ENCODE measurements at places on chromosomes 12 and 14. TPM values are rescaled to one million over a fixed set of nuclear protein-coding genes. Genes with fewer than 3 reads are reported as not detected.

- H3K27me3 ChIP-seq, result no peaks in the 10 kb centered on the region
- H3K27ac ChIP-seq, result no peak overlapping the region
- no peak for DNase-seq
- H3K36me3 ChIP-seq, result peaks cover 37% of the 10 kb centered on the region
- H3K4me3 ChIP-seq, result no peak overlapping the region
Observed at GRCh38 chr14:52179141-52179790, 88.2 kb upstream of the PTGDR start.

- no peak overlapping the region for H3K27ac ChIP-seq
- H3K36me3 ChIP-seq, result no peaks in the 10 kb centered on the region
- no peak for DNase-seq
Observed at GRCh38 chr14:72546344-72547016, 347.4 kb downstream of the DPF3 start.

DNA sequence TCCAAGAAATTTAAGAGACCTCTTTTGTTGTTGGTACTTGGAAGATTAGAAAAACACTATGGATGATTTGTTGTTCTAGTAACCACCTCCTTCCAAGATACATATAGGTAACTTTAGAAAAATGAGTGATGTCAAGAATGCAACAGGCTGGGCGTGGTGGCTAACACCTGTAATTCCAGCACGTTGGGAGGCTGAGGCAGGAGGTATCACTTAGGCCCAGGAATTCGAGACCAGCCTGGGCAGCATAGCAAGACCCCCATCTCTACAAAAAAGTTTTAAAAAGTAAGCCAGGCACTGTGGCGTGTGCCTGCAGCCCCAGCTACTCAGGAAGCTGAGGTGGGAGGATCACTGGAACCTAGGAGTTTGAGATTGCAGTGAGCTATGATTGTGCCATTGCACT lies 97.8 kb downstream of the PCNX1 start:
- H3K36me3 ChIP-seq, result peaks cover 36% of the 10 kb centered on the region
- no peak overlapping the region for H3K27ac ChIP-seq
- no peak overlapping the region for H3K4me3 ChIP-seq
- H3K4me1 ChIP-seq, result peaks cover 18% of the 10 kb centered on the region
- no peaks in the 10 kb centered on the region for H3K27me3 ChIP-seq
- no peak for DNase-seq

DNA sequence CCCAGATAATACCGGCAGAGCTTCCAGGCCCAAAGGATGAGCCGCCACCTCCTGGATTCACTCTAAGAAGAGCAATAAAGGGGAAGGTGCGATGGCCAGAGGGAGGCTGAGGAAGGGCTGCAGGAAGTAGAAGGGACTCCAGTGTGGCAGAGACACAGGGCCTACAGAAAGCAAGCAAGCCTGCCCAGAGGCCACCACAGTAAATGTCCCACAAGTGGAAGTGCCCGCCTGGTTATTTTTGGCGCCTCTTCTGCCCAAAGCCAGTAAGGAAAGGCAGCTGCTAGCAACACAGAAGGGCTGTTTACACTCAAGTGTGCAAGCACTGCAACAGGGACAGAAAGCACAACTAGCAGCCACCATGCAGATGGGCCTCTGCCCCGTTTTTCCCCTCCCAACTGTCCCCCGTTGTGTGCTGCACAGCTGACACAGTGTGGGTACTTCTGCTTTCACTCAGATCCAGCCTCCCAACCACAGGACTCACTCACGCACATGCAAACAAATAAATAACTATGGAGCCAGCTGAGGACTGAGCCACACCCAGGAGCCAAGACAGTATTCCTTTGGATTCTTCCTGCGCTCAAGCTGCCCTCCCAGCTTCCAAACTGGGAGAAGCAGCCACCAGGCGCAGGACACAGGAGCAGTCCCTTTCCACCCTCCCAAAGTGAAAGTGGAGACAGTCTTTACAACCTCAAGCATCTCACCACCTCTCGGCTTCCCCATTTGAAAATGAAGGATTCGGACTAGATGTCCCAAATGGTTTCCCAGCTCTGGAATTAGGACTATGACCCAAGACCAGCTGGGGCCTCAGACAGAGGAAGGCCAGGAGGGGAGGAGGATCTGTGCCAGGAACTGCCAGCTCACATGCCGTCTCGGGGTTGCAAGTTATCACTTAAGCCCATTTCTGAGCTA lies 40.0 kb upstream of the PNMA1 start:
- peak overlapping the region; percentile 90 for H3K27ac ChIP-seq
- peaks cover 90% of the 10 kb centered on the region for H3K4me1 ChIP-seq
- peak; percentile 73 for DNase-seq
- peaks cover 49% of the 10 kb centered on the region for H3K36me3 ChIP-seq

- no peak overlapping the region for H3K4me3 ChIP-seq
- peaks cover 52% of the 10 kb centered on the region for H3K27me3 ChIP-seq
- peaks cover 10% of the 10 kb centered on the region for H3K36me3 ChIP-seq
- peaks cover 21% of the 10 kb centered on the region for H3K4me1 ChIP-seq
Observed at GRCh38 chr12:113461666-113462065, 10.0 kb downstream of the LHX5 start.

GRCh38 chr14:65495196-65495595 lies 82.7 kb downstream of the FUT8 start:
- H3K4me3 ChIP-seq, result no peak overlapping the region
- no peaks in the 10 kb centered on the region for H3K27me3 ChIP-seq
- H3K4me1 ChIP-seq, result peaks cover 28% of the 10 kb centered on the region
- no peak for DNase-seq

DNA sequence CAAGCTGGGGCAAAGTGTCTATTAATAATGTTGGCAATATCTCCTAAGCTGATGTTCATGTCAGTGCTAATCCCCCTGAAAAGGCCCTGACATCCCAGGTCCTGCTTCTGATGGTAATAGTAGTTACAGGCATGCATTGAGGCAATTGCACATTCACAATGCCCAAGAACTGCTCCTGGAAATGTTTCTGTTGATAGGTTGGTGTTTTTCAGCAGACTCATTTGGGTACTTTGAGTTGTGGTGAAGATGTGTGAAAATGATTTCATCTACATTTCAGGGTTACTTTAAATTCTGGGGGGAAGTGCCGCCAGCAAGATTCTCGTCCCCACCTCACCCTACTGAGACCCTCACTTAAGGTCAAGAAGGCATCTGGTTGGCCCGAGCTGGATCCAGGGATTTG lies 92.9 kb downstream of the BBS10 start:
- no peak for DNase-seq
- peaks cover 3% of the 10 kb centered on the region for H3K27me3 ChIP-seq
- H3K4me1 ChIP-seq, result peaks cover 6% of the 10 kb centered on the region
- no peak overlapping the region for H3K4me3 ChIP-seq

The TPH2 gene
- total RNA-seq, result not detected

GRCh38 chr14:35224615-35225014 lies 67.6 kb upstream of the PSMA6 start:
- H3K27ac ChIP-seq, result no peak overlapping the region
- no peaks in the 10 kb centered on the region for H3K27me3 ChIP-seq
- peaks cover 14% of the 10 kb centered on the region for H3K4me1 ChIP-seq
- H3K36me3 ChIP-seq, result peaks cover 7% of the 10 kb centered on the region
- no peak for DNase-seq

GRCh38 chr14:61395115-61395725 lies 73.8 kb downstream of the PRKCH start:
- no peak overlapping the region for H3K4me3 ChIP-seq
- H3K4me1 ChIP-seq, result peaks cover 40% of the 10 kb centered on the region
- peak overlapping the region; percentile 78 for H3K27ac ChIP-seq
- peaks cover 83% of the 10 kb centered on the region for H3K36me3 ChIP-seq
- no peaks in the 10 kb centered on the region for H3K27me3 ChIP-seq
- DNase-seq, result no peak

The LRTM2 gene
- total RNA-seq, result not detected

GRCh38 chr14:104602933-104603325 lies 1.6 kb downstream of the TMEM179 start:
- H3K36me3 ChIP-seq, result no peaks in the 10 kb centered on the region
- H3K4me1 ChIP-seq, result no peaks in the 10 kb centered on the region
- no peak overlapping the region for H3K4me3 ChIP-seq
- H3K27me3 ChIP-seq, result peaks cover 21% of the 10 kb centered on the region
- no peak for DNase-seq
- H3K27ac ChIP-seq, result no peak overlapping the region

DNA sequence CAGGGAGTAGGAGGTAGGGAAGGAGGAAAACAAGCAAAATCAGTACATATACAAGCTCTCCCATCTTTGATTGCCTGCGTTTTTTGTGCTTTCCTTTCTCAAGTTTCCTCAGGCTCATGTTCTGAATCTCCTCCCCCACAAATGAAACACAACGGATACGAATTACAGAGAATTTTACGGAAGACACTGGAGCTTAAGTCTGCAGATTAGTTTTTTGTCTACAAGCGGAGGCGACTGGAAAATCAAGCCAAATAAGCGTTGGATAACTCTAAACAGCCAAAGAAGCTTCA lies 612 bp downstream of the WBP11 start:
- H3K27ac ChIP-seq, result no peak overlapping the region

The PTPRB gene
- not detected for total RNA-seq

The TSHR gene
- not detected for total RNA-seq

- no peak overlapping the region for H3K4me3 ChIP-seq
- H3K27me3 ChIP-seq, result no peaks in the 10 kb centered on the region
- H3K36me3 ChIP-seq, result no peaks in the 10 kb centered on the region
- no peak overlapping the region for H3K27ac ChIP-seq
Observed at GRCh38 chr14:53842938-53843337, 113.7 kb downstream of the BMP4 start.

- H3K4me1 ChIP-seq, result no peaks in the 10 kb centered on the region
- no peaks in the 10 kb centered on the region for H3K36me3 ChIP-seq
- no peaks in the 10 kb centered on the region for H3K27me3 ChIP-seq
- no peak for DNase-seq
- H3K27ac ChIP-seq, result no peak overlapping the region
Observed at GRCh38 chr14:100874051-100874410, 29.5 kb downstream of the RTL1 start.

The MIPOL1 gene
- total RNA-seq, result not detected

- H3K27me3 ChIP-seq, result peaks cover 5% of the 10 kb centered on the region
- DNase-seq, result no peak
- no peak overlapping the region for H3K27ac ChIP-seq
Observed at GRCh38 chr12:8871068-8871467, 43.2 kb upstream of the PHC1 start.

DNA sequence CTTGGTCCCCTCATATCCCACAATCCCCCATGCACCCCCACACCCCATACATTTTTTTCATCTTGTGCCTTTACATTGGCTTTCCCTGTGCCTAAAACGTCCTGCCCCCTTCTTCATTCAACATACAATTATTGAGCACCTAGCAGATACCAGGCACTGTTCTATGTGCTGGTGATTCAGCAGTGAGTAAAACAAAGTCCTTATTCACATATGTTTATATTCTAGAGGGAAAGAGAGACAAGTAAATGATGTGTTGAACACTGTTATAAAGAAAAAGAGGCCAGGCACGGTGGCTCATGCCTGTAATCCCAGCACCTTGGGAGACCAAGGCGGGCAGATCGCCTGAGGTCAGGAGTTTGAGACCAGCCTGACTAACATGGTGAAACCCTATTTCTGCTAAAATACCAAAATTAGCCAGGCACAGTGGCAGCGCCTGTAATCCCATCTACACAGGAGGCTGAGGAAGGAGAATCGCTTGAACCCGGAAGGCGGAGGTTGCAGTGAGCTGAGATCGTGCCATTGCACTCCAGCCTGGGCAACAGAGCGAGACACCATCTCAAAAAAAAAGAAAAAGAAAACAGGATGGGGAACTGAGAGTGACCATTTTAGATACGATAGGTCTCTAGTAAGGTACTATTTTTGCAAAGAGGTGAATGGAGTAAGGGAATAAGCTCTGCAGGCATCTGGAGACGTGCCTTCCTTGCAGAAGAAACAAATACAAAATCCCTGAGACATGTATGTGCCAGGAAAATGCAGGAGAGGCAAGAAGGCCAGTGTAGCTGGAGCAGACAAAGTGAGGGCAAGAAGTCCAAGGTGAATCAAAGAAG lies 12.2 kb downstream of the SLC7A7 start:
- peaks cover 36% of the 10 kb centered on the region for H3K27me3 ChIP-seq
- no peak overlapping the region for H3K4me3 ChIP-seq
- no peak for DNase-seq
- no peak overlapping the region for H3K27ac ChIP-seq

The AQP5 gene
- total RNA-seq, result not detected

GRCh38 chr14:21072031-21072473 lies 1.9 kb downstream of the ARHGEF40 start:
- H3K4me1 ChIP-seq, result peaks cover 37% of the 10 kb centered on the region
- H3K36me3 ChIP-seq, result no peaks in the 10 kb centered on the region
- no peak for DNase-seq
- H3K4me3 ChIP-seq, result no peak overlapping the region
- H3K27ac ChIP-seq, result no peak overlapping the region

- no peak overlapping the region for H3K4me3 ChIP-seq
- peaks cover 2% of the 10 kb centered on the region for H3K27me3 ChIP-seq
- H3K27ac ChIP-seq, result no peak overlapping the region
- no peak for DNase-seq
- peaks cover 5% of the 10 kb centered on the region for H3K36me3 ChIP-seq
- H3K4me1 ChIP-seq, result peaks cover 18% of the 10 kb centered on the region
Observed at GRCh38 chr12:25254271-25254880, 3.6 kb upstream of the KRAS start.

- peaks cover 5% of the 10 kb centered on the region for H3K27me3 ChIP-seq
- no peak overlapping the region for H3K27ac ChIP-seq
- H3K4me3 ChIP-seq, result no peak overlapping the region
- H3K36me3 ChIP-seq, result no peaks in the 10 kb centered on the region
- no peak for DNase-seq
Observed at GRCh38 chr12:117885211-117885610, 83.6 kb downstream of the KSR2 start.

DNA sequence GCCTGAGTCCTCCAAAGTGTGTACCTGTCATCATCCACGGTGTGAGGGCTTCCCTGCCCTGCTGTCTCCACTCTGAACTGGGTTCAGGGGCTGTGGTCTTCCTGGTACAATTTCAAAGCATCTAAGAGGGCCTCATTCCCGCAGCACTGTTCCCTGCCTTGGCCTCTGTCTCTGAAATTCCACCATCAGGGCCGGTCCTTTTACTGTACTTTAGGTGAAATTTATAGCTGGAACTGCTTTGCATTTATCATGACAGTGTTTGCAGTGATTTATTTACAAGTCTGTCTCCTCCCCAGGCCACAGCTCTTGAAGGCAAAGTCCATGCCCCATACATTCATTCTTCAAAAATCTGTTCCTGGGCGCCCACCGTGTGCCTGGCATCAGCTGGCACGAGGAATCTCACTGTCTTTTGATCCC lies 36.9 kb upstream of the NCOR2 start:
- DNase-seq, result no peak
- no peaks in the 10 kb centered on the region for H3K36me3 ChIP-seq
- H3K4me1 ChIP-seq, result peaks cover 16% of the 10 kb centered on the region
- H3K27ac ChIP-seq, result no peak overlapping the region
- H3K4me3 ChIP-seq, result no peak overlapping the region

DNA sequence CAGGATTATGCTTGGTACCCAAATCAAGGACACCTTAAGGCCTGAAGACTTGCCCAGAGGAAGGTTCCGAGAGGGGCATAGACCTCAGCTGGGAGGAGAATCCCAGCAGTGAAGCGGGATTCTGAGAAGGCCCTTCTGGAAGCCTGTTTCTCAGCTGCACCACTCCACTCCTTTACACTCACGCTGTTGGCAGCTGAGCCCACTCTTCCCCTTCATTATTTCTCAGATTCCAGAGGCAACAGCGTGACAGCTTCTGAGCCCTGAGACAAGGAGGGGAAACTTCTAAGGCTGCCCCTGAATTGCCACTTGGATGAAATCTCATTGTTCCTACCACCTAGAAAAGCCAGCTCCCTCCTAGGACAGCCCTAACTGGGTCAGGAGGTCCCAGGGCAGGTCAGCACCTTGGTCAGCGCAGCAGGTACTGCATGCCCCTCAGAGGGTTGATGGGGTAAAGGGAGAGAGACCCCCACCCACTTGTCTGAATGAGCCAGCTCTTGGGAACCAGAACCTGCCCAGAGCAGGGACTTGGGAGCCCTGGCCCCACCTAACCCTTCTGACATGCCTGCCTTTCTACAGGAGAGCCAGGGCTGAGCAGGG lies 53.9 kb downstream of the ISCA2 start:
- no peaks in the 10 kb centered on the region for H3K4me1 ChIP-seq
- H3K27me3 ChIP-seq, result peaks cover 3% of the 10 kb centered on the region
- no peak overlapping the region for H3K27ac ChIP-seq
- H3K36me3 ChIP-seq, result no peaks in the 10 kb centered on the region

Data from activated CD8-positive, alpha-beta T cell treated with anti-CD3 and anti-CD28 coated beads, Interleukin-2, amount 10 ng/mL, durations not matched to agents 7 days and 5 days (primary cell).